Activated T-helper 9 cell treated with anti-CD3 and anti-CD28 coated beads, Interleukin-2, amount 50 U/mL, for 16 hours (primary cell): ENCODE measurements at places on chromosomes 3 and 15.

- peak; percentile 10 for DNase-seq
Observed at GRCh38 chr3:71355862-71356261, 227.7 kb downstream of the FOXP1 start.

DNA sequence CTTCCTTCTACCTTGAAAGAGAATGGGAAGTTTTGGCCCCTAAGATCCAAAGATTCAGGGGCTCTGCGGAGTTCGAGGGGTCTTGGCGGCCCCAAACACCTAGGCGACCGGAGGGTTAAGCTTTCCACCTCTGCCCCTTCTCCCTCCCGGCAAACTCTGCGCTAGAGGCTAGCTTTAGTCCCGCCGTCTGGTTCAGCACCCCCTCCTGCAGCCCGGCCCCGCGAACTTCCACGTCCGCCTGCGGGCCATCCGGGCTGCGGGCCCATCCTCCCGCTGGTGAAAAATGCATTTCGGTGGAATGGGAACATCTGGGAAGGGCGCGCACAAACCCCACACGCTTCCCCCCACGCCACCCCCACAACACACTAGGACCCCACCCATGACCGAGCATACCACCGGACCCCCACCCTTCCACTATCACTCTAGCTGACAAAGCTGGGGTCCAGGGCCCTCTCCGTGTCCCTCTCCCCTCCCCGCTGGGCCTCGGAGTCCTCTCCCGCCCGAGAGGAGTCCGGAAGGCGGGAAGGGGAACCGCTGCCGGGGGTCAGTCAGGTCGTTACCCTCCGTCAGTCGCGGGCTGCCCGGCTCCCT is 1.0 kb downstream of the SHOX2 start:
- no peak for DNase-seq

GRCh38 chr3:3013317-3014052 is 96.7 kb downstream of the IL5RA start:
- DNase-seq = no peak

DNA sequence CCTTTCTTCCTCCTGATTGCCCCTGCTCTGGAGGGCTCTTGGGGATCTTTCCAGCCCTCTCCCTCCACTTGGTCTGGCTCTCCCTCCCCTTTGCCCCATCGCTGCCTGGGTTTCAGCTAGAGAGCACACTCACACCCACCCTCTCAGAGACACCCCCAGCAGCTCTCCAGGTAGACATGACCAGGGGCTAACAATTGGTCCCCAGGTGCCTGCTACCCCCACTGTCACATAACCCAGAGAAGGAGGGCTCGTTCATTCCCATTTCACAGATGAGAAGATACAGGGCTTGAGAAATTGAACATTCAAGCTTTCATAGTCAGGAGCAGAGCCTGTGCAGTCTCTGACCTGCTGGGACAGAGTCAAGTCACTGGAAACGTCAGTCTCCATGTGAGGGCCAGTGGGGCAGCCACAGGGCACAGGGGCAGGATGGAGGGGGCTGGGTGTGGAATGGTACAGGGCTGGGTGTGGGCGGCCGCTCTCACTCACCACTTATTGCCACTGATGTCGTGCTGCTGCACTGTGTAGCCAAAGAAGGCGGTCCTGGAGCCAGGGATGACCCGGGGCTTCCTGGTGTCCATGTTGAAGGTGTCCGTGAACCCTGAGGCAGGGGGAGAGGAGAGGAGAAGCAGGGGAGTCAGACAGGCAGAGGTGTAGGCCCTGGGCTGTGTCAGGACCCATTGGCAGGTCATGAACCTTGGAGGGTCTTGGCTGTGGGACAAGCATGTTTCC is 29.4 kb downstream of the ITGA11 start:
- no peak for DNase-seq

GRCh38 chr3:64131725-64132469 is 93.4 kb downstream of the PRICKLE2 start:
- no peak for DNase-seq
